ENCODE measurements at places on chromosomes 3 and 15.

DNA sequence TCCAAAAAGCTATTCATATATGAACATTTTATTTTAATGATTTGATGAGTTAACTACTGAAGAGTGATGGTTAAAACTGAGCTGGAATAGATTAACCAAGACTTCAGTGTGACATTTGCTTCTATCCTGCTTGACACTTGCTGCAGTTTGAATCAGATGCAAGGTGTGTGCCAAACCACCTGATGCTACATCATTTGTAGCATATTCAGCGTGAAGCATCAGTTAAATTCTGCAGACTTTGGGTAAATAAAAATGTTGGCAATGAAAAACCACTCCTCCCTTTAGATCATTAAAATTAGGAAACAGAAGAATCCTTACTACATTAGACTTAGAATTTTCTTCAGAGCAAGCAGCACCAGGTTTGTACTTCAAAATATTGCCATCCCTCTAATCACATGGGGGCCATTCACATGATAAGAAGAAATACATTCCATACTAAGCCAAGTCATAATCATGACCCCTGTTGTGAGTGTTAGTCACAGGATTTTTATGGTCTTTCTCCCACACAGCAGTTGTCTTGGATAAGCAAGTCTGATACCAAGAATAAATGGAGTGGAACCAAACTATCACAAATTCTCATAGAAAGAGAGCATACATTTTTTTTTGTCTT lies 160.7 kb upstream of the TNIK start:
- DNase-seq = no peak

DNA sequence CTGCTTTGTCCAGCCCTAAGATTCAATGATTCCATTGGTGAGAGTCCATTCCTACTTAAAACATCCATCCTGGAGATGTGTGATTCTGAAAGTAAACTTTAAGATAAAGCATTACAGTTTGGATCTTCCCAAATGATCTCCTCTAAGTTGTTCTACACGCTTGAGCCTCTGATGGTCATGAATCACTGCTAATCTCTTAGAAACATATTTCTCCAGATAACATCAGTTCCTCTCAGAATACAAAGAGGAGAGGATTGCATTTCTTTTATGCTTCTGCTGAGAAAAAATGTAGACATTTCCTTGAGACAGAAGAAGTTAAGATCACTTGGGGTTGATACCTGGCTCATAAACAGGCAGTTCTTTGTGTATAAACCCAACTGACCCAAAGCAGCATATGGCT lies 281.2 kb upstream of the DPH6 start:
- no peak for DNase-seq

GRCh38 chr3:121167374-121168139 lies 259.6 kb downstream of the STXBP5L start:
- no peak for DNase-seq

- DNase-seq = no peak
These were observed 476.9 kb upstream of the PROK2 start for GRCh38 chr3:72261566-72262564.

DNA sequence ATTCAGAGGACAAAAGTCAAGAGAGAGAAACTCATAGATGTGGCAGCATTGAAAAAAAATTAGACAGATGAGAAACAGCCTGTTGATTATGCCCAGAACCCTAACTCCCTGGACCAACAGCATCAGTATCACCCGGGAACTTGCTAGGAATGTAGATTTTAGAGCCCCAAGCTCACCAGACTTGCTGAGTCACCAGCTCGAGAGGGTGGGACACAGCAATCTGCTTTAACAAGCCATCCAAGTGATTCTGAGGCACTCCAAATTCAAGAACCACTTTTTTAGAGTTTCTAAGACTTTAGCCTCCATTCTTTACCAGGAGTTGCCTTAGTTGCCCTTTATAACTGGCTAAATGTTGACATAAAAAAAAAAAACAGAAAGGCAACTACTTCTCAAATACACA lies 70.9 kb downstream of the CGGBP1 start:
- no peak for DNase-seq

DNA sequence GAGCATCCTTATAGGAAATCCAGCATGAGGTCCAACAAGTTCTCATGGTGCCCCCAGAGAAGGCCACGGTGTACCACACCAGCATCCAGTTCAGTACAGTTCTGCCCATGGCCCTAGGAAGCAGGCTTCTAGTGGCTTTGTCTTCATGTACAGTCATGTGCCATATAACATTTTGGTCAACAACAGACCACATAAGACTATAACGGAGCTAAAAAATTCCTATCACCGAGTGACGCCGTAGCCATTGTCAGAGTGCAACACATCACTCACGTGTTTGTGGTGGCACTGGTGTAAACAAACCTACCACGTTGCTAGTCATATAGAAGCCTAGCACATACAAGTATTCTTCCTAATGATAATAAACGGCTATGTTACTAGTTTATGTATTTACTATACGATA lies 209.0 kb downstream of the ARRDC4 start:
- DNase-seq = no peak

- DNase-seq = no peak
These were observed 206.1 kb downstream of the PCCB start for GRCh38 chr3:136456196-136456595.

DNA sequence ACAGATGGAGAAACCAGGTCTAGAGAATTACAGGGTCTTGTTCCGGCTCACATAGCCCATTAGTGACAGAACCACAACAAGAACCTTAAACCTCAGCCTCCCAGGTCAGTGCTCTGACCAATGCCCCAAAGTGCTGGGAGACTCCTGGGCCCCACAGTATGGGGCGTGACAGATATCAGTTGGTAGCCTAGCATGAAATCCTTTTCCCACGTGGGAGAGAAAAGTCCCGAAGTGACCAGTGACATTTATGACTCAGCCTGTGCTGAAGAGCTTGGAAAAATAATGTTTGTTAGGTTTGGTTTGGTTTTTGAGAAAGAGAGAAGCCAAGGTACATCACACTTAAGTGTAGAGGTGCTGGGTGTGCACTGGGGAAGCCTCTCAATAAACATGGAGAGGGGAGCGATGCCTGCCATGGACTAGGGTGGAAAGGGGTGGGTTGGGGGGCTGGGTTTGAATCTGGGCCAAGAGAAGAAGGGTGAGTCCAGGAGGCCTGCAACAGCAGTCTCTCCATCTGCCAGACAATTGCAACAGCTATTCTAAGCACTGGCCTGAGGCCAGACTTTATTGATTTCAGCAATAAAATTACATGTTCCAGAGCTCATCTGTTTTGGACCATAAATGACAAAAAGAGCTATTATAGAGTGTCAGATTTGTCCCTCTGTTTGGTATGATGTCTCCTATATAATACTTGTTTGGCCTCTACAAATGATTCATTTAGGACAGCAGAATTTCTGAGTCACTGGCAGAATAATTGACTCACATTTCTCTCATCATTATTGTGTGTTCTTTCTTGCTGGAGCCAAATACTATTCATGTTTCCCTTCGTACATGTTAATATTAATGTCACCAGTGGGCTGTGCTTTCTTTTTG lies 43.4 kb downstream of the C2CD4A start:
- DNase-seq = no peak

Measured in Peyer's patch (tissue), 4 donors.